Glutamatergic neuron (in vitro differentiated cells): ENCODE measurements at places on chromosomes 11 and 22. TPM values are rescaled to one million over a fixed set of nuclear protein-coding genes. Genes with fewer than 3 reads are reported as not detected.

DNA sequence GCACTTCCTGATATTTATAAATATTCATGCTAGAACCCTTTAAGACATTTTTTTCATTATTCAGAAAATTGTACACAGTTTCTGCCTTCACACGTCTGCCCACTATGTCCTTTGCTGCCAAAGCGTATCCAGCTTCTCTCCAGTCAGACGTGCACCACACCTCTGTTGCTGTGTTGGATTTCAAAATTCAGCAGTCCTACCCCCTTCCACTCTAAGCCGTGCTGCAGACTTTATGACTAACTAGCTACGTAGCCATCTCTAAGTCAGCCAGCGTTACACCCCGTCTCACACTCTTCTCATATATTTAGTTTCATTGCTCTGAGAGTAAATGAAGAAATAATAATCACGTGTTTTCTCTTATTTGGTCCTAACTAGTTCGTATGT lies 28.2 kb upstream of the OPCML start:
- DNase-seq: no peak
- H3K4me1 ChIP-seq: peaks cover 5% of the 10 kb centered on the region
- no peak overlapping the region for H3K27ac ChIP-seq
- no peak overlapping the region for H3K4me3 ChIP-seq

DNA sequence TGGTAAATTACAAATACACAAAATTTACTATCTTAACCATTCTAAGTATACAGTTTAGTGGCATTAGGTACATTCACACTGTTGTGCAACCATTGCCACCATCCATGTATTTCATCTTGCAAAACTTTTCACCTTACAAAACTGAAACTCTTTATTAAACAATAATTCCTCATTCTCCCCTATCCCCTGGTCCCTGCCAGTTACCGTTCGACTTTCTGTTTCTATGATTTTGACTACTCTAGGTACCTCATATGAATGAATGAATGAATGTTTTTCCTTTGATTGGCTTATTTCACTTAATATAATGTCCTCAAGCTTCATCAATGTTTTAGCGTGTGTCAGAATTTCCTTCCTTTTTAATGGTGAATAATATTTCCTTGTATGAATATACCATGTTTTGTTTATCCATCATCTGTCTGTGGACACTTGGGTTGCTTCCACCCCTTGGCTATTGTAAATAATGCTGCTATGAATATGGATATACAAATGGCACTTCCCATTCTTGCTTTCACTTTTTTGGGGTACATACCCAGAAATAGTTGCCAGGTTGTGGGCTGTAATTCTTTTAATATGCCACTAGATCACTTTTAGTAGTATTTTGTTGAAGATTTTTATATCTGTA lies 93.0 kb downstream of the UVRAG start:
- peaks cover 3% of the 10 kb centered on the region for H3K4me1 ChIP-seq
- H3K27ac ChIP-seq: no peak overlapping the region
- DNase-seq: no peak
- H3K27me3 ChIP-seq: no peaks in the 10 kb centered on the region
- H3K36me3 ChIP-seq: no peaks in the 10 kb centered on the region

DNA sequence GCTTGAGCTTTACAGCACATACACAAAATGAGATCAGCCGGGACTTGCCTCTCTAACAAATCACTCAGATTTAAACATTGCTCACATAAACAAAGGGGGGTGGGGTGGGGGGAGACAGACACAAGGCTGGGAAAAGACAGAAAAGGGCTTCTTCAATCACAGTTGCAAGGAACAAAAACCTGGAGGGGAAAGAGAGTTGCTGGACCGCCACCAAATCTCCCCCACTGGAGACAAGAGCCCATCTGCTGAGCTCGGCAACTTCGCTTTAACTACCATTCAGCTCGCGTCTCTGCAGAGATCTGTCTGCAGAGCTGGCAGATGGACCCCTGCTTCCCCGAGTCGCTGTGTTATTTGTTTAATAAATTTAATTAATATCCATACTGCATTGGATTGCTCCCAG lies 165.0 kb downstream of the RCN1 start:
- H3K4me1 ChIP-seq: peaks cover 39% of the 10 kb centered on the region
- peak; percentile 43 for DNase-seq
- H3K27ac ChIP-seq: peak overlapping the region; percentile 94
- no peaks in the 10 kb centered on the region for H3K27me3 ChIP-seq
- no peaks in the 10 kb centered on the region for H3K36me3 ChIP-seq
- H3K4me3 ChIP-seq: peak overlapping the region; percentile 25

DNA sequence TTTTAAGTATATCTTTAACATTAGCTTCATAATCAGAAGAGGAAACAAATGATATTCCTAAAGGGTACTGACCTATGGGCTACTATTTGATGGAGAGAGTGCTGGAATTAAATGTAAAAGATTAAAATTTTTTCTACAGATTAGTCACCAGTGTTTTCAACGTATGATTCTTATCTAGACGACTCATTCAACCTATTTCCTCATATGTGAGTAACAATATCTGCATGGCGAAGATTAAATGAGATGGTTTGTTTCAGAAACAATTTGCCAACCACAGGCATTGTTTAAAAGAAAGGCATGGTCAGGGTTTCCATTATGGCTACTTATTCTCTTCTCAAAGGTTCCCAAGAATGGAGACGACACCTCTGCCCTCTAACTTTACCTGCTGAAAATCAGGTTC lies 20.4 kb downstream of the OR56B4 start:
- H3K27ac ChIP-seq: no peak overlapping the region
- H3K36me3 ChIP-seq: no peaks in the 10 kb centered on the region
- no peaks in the 10 kb centered on the region for H3K4me1 ChIP-seq
- no peaks in the 10 kb centered on the region for H3K27me3 ChIP-seq

The NXPE1 gene
- not detected for total RNA-seq

DNA sequence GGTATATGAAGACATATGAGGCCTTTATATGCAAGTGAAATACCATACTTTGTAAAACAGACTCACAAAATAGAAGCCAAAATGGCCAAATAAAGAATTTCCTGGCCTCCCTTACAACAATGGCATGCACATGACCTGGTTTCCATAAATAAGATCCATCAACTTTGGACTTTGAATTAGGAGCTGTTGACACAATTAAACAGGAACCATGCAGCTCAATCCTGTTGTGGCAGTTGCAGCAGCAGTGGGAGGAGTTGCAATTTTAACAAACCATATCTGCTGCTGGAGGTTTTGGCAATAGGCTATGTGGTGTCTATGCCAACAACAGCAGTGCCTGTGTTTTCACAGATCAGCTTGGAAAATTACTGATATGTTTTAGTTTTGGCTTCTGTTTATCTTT lies 818.6 kb downstream of the FAM181B start:
- H3K36me3 ChIP-seq: no peaks in the 10 kb centered on the region
- peaks cover 6% of the 10 kb centered on the region for H3K4me1 ChIP-seq
- no peaks in the 10 kb centered on the region for H3K27me3 ChIP-seq
- DNase-seq: no peak

The DDIAS gene
- total RNA-seq: 2.0 TPM

GRCh38 chr11:126332221-126332711 lies 23.2 kb upstream of the ST3GAL4 start:
- no peaks in the 10 kb centered on the region for H3K36me3 ChIP-seq
- H3K4me3 ChIP-seq: no peak overlapping the region
- H3K27ac ChIP-seq: no peak overlapping the region
- H3K27me3 ChIP-seq: peaks cover 4% of the 10 kb centered on the region
- no peak for DNase-seq

The NCAM1 gene
- total RNA-seq: 819 TPM

The KCNJ11 gene
- 1.2 TPM for total RNA-seq

GRCh38 chr11:109034339-109034696 lies 369.4 kb downstream of the DDX10 start:
- H3K36me3 ChIP-seq: no peaks in the 10 kb centered on the region
- no peaks in the 10 kb centered on the region for H3K27me3 ChIP-seq
- H3K27ac ChIP-seq: no peak overlapping the region
- H3K4me3 ChIP-seq: no peak overlapping the region

DNA sequence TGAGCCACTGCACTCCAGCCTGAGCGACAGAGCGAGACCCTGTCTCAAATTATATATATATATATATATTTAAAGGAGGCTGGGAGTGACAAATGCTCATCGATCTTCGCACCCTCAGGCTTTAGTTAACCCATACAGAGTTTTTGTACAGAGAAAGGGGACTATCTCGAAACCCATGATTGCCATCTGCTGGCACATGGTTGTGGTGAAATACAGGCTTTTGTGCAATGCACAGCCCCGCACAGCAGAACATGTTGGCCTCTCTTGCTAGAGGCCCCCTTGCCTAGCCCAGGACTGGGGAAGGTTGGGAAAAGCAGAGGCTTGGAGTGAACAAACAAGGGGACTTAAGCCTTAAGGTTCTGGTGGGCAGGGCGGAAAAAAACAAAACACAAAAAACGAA lies 3.6 kb downstream of the MYBPC3 start:
- peak; percentile 55 for DNase-seq
- peaks cover 4% of the 10 kb centered on the region for H3K27me3 ChIP-seq
- no peak overlapping the region for H3K4me3 ChIP-seq
- H3K36me3 ChIP-seq: no peaks in the 10 kb centered on the region
- no peak overlapping the region for H3K27ac ChIP-seq

DNA sequence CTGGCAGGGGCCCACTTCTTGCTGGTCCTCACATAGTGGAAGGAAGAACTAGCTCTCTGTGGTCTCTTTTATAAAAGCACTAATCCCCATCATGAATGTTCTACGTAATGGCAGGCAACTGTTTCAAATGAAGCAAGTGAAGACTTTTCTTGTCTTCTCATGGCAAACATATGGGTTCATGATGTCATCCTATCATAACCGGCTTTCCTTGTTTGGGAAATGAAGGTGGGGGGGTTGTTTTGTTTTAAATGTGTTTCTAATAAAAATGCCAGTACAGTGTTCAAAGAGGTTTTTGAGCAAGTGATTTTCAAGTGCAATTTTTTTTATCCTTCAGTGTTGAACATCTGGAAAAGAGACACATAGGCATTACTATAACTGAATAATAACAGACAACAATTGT lies 33.4 kb downstream of the REXO2 start:
- no peaks in the 10 kb centered on the region for H3K27me3 ChIP-seq
- no peaks in the 10 kb centered on the region for H3K4me1 ChIP-seq
- peaks cover 4% of the 10 kb centered on the region for H3K36me3 ChIP-seq

GRCh38 chr22:35838855-35839576 lies 121.3 kb downstream of the APOL5 start:
- H3K27ac ChIP-seq: peak overlapping the region; percentile 99
- H3K4me1 ChIP-seq: peaks cover 17% of the 10 kb centered on the region
- H3K4me3 ChIP-seq: peak overlapping the region; percentile 99
- no peaks in the 10 kb centered on the region for H3K36me3 ChIP-seq
- DNase-seq: peak; percentile 46

GRCh38 chr11:31500560-31500959 lies 8.9 kb downstream of the IMMP1L start:
- H3K4me3 ChIP-seq: no peak overlapping the region
- no peak overlapping the region for H3K27ac ChIP-seq
- DNase-seq: no peak
- H3K27me3 ChIP-seq: no peaks in the 10 kb centered on the region
- H3K4me1 ChIP-seq: peaks cover 6% of the 10 kb centered on the region

GRCh38 chr22:35138521-35138920 lies 72.6 kb downstream of the ISX start:
- H3K4me3 ChIP-seq: no peak overlapping the region
- H3K27me3 ChIP-seq: peaks cover 6% of the 10 kb centered on the region
- no peak overlapping the region for H3K27ac ChIP-seq
- H3K4me1 ChIP-seq: no peaks in the 10 kb centered on the region
- H3K36me3 ChIP-seq: no peaks in the 10 kb centered on the region

The FIBIN gene
- total RNA-seq: 0.22 TPM

- no peaks in the 10 kb centered on the region for H3K4me1 ChIP-seq
- no peaks in the 10 kb centered on the region for H3K27me3 ChIP-seq
- H3K27ac ChIP-seq: no peak overlapping the region
- no peak for DNase-seq
- no peaks in the 10 kb centered on the region for H3K36me3 ChIP-seq
Measured at GRCh38 chr11:104136861-104137260, 27.1 kb downstream of the PDGFD start.

GRCh38 chr11:80255021-80255420 lies 814.2 kb upstream of the TENM4 start:
- DNase-seq: no peak
- H3K4me1 ChIP-seq: no peaks in the 10 kb centered on the region
- H3K27me3 ChIP-seq: no peaks in the 10 kb centered on the region
- no peaks in the 10 kb centered on the region for H3K36me3 ChIP-seq
- H3K27ac ChIP-seq: no peak overlapping the region
- no peak overlapping the region for H3K4me3 ChIP-seq

- peak overlapping the region; percentile 40 for H3K4me3 ChIP-seq
- peaks cover 2% of the 10 kb centered on the region for H3K27me3 ChIP-seq
- peaks cover 4% of the 10 kb centered on the region for H3K4me1 ChIP-seq
- H3K36me3 ChIP-seq: no peaks in the 10 kb centered on the region
- no peak overlapping the region for H3K27ac ChIP-seq
Measured at GRCh38 chr11:117478926-117479325, 151.3 kb downstream of the CEP164 start.

DNA sequence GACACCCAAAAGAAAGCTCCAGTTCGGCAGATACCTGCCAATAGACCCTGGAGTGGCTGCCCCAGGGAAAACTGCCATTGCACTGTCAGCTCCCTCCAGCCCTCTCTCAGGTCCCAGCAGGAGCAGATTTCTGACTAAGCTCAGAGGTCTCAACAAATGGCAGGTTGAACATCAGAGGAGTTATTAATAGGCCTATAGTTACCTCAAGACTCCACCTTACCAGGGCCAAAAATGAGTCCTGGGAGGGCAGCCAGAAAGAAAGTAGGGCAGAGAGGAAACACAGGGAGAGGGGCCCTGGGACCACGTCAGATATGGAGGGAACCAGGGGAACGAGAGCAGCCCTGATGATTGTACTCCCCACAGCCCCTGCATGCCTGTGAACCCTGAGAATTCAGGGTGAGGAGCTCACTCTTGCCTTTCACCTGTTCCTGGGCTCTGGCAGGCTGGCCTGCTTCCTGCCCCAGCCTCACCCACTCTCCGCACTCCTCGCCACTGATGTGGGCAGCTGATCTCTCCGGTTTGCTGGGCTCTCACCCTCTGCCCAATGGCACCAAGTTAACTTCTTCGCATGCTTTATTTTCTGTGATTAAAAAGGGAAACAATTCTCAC lies 4.3 kb upstream of the RGL4 start:
- no peaks in the 10 kb centered on the region for H3K27me3 ChIP-seq
- H3K4me1 ChIP-seq: no peaks in the 10 kb centered on the region
